ENCODE measurements at places on chromosomes 7 and 10.

GRCh38 chr10:95988702-95989101, 54.7 kb upstream of the CCNJ start:
- no peak for DNase-seq

DNA sequence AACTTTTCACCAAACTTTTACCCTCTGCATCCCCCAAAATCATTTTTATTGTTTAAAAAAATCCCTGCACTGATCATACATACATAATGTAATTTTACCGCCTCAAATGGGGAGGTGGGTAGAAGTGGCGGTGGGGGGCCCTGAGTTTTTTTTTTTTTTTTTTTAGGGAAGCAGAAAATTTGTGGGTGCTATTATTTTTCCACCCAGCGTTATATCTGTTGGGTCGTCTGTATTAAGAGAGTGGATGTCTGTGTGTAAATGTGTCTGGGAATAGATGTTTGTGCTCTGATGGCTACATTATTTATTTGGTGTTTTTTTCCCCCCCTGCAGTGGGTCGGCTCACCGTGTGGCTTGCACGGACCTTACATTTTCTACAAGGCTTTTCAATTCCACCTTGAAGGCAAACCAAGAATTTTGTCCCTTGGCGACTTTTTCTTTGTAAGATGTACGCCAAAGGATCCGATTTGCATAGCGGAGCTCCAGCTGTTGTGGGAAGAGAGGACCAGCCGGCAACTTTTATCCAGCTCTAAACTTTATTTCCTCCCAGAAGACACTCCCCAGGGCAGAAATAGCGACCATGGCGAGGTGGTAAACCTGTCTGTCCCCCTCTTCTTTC, 438 bp downstream of the ARID5B start:
- DNase-seq = peak; percentile 79

GRCh38 chr10:77036993-77037734, 600.4 kb downstream of the KCNMA1 start:
- no peak for DNase-seq

DNA sequence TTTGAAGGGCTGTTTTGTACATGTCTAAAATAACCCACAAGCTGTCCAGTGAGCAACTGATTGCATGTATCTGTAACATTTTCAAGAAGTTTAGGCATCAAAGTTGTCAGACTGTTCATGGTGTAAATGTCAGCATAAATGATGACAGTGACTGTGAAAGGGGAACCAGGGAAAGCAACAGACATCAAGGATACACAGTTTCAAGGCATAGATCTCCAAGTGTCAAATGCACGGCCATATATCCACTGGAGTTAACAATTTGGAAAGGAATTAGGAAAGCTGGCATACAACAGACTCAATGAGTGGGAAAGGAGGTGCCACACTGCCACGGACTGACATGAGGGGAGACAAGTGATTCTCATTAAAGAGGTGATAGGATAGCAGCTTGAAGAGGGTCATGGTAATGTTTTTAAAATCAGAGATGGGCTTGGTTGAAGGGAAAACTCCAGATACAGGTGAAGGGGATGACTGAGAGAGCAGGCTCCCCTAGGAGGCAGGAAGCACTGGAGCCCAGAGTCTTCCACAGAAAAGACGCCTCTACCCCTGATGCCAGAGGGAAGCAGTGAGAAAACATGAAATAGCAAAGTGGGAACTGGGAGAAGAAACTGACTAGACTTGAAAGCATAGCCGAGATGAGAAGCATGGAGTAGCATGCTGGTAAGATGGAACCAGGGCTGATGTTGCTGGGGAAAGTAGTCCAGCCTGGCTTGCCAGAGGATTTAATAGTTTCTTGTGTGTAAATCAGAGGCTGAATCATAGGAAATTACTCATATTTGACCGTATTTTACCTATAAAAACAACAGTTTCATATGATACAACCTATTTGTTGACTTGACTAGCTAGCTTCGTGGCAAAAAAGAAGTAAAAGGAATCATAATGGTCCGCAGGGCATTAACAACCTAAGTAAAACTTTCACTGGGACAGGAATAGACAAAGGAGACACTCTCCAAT, 18.6 kb downstream of the NSMCE4A start:
- no peak for DNase-seq

DNA sequence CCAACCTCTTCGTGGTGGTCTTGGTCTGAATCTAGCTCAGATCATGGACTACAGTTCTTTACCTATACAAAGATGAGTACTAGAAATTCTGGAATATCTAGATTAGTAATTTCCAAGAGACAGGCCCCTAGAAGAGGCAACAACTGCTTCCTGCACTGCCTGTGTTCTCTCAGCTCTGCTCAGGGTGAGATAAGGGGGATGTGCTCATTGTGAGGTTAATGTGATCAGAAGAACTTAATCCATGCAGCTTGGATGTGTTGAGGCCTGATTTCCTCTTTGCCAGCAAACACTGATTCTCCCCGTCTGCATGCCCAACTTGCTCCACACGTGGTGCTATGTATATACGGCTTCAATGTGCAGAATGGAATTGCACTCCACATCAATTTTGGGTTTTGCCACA, 268.0 kb downstream of the PHTF2 start:
- no peak for DNase-seq

GRCh38 chr10:101061624-101062231, at the start of gene KAZALD1:
KAZALD1 (plus strand) TSS chr10:101061989; CDS start chr10:101062593, 604 bp downstream.
- peak; percentile 96 for DNase-seq

- DNase-seq = no peak
These were observed 71.9 kb downstream of the FAM13C start for GRCh38 chr10:59290448-59290847.

- DNase-seq = no peak
These were observed 49.6 kb upstream of the PSMG3 start for GRCh38 chr7:1619152-1620079.

DNA sequence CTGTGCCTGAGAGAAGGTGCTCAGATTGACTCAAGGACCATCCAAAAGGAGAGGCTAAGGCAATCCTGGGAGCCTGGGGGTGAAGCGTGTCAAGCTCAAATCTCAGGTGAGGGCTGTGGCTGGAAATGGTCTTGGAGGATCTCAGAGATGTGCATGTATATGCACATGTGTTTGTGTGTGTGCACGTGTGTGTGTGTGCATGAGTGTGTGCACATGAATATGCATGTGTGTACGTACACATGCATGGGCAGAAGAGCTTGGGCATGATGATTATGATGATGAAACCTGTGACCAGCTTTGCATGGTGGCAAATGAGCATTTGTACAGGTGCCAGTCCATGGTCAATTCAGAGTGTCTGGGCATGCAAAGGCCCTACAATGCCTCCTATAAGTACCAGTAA, 326.6 kb downstream of the CXCL12 start:
- DNase-seq = no peak

DNA sequence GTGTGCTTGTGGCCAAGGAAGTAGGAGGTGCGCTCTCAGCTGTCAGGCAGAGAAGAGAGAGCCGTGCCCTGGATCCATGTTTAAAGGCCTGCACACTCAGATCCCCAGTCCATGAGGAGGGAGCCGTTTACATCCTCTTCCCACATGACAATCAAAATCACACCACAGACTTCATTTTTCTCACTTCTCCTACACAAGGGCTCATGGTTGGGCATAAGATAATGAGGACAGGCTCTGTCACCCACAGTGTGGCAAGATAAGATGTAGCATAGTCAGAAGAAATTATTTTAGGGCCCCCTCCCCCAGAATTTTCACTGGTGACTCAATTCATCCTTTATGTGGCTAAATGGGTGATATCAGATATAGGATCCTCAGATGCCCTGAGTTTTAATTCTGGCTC, 35.9 kb upstream of the INHBA start:
- no peak for DNase-seq

DNA sequence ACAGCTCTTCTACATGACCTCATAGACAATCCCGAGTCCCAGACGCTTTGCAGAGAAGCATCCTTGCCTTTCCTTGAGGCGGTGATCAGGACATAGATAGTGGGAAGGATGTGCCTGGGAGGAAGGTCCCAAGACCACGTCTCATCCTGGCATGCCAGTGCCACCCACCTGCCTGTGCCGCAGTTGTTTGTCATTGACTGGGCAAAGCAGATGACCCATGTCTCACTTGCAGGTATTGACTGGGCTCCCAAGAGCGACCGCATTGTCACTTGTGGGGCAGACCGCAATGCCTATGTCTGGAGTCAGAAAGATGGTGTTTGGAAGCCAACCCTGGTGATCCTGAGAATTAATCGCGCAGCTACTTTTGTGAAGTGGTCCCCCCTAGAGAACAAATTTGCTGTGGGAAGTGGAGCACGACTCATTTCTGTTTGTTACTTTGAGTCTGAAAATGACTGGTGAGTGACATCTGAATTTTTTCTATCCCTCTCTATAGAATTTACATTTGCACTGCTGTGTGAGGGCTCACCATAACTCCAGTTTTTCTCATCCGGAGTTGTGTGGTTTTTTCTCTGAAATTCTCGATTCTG, 18.5 kb downstream of the ARPC1A start:
- DNase-seq = no peak

DNA sequence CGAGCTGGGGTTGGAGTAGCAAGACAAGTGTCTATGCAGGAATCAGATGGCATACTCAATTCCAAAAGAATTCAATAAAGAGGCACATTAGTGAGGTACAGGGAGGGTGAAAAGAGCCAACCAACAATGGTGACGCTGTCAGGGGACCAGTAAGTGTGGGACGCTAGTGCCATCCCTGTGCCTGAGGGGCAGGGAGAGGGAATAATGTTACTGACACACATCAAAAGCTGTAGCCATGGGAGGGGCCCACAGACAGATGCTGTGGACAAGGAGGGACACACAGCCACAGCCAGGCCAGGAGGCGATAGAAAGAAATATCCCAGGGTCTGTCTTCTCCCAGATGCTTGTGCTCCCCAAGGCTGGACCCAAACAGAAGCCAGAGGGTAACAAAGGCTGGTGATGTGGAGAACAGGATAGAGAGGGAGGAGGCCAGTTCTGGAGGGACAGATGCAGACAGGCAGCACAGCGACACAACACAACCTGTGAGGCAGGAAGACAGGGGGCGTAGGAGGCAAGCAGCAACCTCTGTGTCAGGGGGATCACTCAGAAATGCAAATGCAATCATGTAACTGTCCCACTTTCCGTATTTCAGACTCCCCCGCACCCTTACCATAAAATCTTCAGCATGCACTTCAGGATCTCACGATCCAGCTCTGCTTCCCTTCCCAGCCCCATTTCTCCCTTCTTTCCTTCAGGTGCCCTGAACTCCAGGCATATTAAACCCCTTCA, 240.5 kb upstream of the FZD8 start:
- no peak for DNase-seq

DNA sequence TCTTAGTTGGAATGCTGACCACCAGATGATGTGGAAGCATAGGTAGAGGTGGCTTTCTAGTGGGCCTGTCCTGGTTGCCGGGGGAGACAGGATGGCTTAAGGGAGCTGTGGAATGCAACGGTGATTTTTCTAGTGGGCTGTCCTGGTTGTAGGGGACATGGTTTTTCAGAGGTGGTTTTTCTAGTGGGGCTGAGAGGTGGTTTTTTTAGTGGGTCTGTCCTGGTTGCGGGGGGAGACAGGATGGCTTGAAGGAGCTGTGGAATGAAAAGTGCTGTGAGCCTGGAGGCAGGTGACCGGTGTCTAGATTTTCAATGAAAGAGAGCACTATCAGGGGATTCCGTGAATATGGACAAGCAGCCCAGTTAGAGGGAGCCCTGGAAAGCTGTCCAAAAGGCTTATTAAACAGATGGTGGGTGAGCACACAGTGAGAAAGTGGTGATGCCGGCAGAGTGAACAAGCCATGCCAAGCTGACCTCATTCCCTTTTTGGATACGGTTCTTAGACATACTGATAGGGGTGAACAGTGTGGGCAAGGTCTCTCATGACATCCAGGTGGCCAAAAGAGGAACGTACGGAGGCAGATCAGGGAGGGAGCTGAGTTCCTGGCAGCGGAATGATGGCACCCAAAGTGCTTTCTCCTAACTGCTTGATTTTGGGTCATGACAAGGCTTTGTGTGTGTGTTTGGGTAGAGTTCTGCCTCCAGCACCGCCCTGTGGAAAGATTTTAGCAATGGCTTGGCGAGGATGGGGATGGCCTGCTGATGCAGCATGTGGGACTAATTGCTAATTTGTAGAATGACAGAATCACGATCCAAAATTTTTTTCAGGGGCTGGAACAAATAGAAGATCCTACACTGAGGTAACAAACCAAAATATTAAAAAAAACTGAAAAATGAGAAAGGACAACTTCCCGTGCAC, 126.6 kb downstream of the TMEM178B start:
- DNase-seq = no peak

- DNase-seq = no peak
These were observed 166.9 kb downstream of the CPEB3 start for GRCh38 chr10:92124020-92124419.

- DNase-seq = peak; percentile 46
These were observed 561 bp downstream of the PLEKHA1 start for GRCh38 chr10:122374859-122375678.

GRCh38 chr7:94679358-94679757, 23.4 kb upstream of the SGCE start:
- no peak for DNase-seq

DNA sequence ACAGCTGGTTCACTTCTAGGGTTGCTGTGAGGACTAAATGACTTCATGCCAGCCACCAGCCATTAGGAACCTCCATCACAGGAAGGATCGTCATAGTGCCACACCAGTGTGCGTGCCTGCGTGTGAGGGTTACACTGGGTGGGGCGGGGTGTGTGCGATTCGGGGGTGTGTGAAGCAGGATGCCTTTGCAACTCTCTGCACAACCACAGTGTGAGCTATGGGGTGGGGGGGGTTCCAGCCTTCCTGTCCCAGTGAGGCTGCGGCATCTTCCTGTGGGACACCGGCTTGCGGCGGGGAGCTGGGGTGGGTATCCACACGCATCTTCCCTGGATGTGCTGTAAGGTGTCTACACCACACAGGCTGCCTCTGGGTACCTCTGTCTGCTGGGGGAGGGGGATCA, 6.9 kb upstream of the ELFN1 start:
- DNase-seq = no peak

- DNase-seq = no peak
These were observed 12.8 kb downstream of the PRXL2A start for GRCh38 chr10:80421050-80421706.

DNA sequence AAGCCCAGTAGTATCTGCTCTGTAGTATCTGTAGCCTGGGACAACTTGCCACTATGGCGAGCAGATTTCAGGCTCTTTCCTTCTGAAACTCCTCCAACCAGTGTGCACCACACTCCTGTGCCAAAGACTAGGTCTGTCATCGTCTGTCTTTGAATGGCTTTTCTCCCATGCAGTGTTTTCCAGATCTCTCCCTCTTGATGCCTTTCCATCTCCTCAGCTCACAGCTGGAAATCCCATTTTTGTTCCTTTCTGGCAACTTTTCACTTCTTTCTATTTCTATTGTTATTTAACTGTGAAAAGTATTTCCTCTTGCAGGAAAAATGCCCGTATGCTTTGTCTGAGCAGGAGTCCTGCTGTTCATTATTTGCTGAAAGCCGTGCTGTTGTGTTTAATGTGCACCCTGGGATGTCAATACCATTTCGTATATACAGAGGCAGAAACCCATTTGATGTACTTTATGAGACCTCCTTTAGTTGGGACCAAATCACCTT, 373.7 kb downstream of the PHTF2 start:
- DNase-seq = peak; percentile 64

- DNase-seq = no peak
These were observed 152.6 kb downstream of the ZMYND11 start for GRCh38 chr10:287814-288213.

GRCh38 chr10:116408719-116409118, 18.9 kb upstream of the PNLIPRP3 start:
- DNase-seq = no peak
